ENCODE measurements at places on chromosomes 5 and 9.

- peak; percentile 48 for DNase-seq
These were observed 59.2 kb upstream of the TRAF1 start for GRCh38 chr9:120985819-120986222.

DNA sequence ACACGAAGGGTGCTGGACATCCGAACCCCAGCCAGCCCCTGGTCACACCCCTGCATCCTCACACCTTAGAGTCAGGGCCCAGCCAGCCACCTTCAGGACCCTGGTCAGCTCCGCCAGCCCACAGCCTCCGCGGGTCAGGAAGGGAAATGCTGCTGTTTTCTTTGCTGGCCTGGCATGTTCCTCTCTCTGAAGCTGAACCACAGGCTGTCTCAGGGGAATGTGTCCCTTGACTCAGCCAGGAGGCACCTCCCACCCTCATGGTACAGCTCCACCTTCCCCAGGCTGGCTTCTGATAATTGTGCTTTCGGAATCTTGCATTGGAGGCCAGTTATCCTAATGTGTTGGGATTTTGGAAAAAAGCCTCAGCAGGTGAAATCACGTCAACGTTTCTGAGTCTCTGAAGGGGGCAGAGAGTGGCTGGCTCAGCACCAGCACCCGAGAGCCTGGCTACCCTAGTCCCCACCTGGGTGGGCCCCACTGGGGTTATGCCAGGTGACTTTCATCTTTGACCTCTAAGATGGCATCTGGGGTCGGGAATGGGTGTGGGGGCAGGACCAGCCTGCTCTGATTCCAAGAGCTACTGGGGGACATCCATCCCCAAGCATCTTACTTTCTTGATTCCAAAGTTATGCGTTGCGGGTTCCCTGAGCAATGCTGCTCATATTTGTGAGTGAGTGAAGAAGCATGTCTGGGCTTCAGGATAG is 9.8 kb upstream of the OLFM1 start:
- peak; percentile 13 for DNase-seq

- DNase-seq: no peak
These were observed at the start of gene HAVCR1 for GRCh38 chr5:157059093-157059539. HAVCR1 (minus strand) TSS chr5:157059116; CDS start chr5:157057943, 1,173 bp downstream.

DNA sequence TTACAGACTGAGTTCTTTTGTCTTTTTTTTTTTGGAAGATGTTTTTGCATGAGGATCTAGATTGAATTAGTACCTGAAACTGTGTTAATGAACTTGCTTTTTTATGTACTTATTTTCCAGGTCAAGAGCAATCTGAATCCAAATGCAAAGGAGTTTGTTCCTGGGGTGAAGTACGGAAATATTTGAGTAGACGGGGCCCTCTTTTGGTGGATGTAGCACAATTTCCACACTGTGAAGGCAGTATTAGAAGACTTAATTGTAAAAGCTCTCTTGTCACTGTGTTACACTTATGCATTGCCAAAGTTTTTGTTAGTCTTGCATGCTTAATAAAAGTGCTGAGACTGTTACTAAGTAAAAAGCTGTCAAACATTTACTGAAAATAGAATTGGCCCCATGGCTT is 14.5 kb downstream of the SLC23A1 start:
- DNase-seq: no peak

DNA sequence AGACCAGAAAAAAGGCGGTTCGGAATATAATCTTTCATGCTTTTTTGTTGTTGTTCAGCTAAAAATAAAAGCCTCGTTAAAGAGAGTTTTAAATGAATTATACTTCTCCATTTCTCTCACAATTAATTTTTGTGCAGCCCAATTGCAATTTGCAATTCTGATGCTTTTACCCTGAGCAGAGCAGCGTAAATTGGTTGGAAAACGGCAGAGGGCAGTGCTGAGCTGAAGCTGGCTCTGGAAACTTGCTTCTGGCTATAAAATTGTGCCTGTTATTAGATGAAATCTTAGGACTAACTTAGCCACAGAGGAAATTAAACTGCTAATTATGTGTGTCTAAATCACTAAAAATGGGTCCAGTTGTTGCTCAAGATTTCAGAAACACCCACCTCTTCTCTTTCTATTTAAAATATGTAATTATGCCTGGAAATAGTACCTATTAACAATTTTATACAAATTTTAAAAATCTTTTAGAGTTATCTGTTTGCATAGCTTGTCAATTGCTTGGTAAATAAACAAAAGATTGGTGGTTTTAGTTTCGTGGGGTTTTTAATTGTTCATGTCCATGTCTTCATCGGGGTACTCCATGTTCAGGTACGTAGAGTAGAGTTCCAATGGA is 441.8 kb upstream of the TLE4 start:
- peak; percentile 59 for DNase-seq

DNA sequence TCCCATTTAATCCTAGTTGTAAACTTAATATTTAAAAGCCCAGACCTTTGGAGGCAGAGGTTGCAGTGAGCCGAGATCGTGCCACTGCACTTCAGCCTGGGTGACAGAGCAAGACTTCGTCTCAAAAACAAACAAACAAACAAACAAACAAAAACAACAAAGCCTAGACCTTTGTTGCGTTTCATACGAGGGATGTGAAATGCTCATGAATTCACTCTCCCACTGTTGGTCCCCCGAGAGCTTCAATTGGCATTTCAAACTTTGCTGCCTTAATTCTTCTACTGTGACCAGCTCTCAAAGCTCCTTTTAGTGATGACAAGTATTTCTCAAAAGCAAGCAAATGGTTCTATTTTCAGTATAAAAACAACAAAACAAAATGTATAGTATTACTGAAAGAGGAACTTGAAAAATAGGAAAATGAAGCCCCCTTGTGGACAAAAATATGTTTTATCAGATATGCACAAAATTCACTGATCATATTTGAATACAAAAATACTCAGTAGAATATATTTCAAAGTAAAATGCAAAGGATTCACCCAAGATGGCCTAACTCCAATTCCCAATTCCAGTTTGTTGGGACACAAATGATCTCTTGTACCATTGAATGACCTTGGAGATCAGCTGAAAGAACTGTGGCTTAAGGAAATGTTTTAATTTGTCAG is 140.4 kb downstream of the ESM1 start:
- peak; percentile 73 for DNase-seq

DNA sequence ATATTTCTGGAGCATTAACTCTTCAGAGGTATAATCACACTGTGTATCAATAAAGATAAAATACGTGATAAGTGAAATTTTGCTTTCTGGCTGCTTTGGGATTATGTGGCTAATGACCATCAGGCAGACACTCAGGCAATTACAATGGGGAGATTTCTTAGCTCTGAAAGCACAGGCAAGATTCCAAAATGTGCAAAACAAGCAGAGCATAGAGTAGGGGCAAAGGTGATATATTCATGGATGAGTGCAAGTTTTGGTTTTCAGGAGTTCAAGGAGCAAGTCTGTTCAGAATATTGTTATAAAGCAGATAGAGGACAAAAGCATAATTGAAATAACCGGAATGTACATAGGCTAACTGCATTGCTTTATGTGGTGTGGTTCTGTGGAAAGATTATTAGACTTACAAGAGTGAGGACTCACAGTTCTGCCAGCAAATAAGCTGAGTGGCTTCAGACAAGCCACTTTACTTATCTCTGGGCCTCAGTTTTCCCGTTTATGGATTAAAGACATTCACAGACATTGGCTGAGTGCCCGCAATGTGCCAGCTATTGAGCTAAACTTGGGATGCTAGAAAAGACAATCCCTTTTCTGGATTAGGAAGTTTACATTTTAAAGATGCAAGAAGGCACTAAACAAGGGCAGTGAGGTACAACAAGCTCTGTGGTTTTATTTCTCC is 945.6 kb upstream of the ARRDC3 start:
- DNase-seq: no peak

DNA sequence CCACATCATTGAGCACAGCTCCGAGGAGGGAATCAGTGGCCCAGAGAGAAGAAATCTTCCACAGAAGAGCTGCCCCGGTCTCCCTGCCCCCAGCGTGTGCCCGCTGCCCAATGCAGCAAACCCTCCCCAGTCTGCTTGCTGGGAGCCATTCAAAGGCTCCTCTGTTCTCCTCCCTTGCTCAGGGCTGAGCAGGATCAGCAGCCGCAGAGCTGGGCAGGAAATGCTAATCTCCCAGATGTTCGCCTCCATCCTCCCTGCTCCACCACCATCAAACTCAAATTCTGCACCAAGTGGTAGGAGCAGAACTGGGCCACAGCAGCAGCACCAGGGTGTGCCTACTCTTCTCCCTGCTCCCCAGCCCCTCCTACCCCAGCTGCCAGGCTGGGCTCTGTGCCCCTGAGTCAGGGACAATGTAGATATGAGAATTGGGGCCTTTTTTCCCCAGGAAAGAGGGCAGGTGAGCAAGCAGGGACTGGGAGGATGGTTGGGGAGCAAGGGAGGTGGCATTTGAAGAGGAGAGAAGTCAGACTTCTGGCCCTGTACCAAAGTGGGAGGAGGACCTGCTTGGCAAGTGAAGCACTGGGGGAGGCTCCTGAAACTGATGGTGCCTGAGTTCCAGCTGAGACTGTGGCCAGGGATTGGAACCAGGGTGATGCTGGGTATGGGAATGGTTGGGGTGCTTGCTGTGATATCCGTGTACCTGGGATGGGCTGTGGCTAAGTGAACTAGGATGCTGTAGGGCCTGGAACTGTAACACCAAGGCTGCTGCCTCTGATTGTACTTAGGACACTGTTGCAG is 1.9 kb upstream of the PCDH1 start:
- DNase-seq: no peak

DNA sequence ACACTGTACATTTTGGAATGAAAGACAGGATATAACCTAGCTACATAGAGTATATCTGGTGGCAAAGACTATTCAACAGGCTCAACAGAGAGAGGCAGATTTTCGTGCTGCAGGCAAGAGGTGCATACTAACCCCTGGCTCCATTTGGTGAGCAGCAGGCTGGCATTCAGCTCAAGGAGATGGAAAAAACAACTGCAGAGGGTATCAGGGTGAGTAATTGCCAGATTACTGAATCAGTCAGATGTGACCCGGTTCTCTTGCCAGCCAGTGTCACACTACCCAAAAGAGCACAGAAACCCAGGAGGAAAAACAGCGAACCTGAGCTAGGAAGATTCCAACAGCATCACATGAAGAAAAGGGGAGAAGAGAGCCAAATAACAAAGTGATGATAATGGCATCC is 130.4 kb upstream of the PRLR start:
- no peak for DNase-seq

GRCh38 chr5:26326153-26326759 is 712.1 kb downstream of the CDH9 start:
- DNase-seq: no peak

DNA sequence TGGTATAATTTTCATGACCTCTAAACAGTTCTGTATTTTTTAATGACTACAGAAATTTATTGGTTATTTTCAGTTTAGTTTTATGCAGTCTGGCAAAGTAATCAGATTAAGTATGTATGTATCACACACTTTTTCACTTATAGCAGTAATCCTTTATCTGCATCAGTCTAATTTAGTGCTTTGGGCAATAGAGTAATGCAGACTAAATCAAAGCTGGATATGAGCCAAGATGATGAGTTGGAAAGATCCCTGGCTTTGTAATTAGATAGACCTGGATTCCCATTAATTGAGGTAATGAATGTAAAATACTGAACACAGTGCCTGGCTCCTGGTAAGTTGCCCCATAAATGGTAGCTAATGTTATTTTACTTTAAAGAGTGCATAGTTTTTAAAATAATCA is 215.4 kb upstream of the TLX3 start:
- DNase-seq: peak; percentile 5

DNA sequence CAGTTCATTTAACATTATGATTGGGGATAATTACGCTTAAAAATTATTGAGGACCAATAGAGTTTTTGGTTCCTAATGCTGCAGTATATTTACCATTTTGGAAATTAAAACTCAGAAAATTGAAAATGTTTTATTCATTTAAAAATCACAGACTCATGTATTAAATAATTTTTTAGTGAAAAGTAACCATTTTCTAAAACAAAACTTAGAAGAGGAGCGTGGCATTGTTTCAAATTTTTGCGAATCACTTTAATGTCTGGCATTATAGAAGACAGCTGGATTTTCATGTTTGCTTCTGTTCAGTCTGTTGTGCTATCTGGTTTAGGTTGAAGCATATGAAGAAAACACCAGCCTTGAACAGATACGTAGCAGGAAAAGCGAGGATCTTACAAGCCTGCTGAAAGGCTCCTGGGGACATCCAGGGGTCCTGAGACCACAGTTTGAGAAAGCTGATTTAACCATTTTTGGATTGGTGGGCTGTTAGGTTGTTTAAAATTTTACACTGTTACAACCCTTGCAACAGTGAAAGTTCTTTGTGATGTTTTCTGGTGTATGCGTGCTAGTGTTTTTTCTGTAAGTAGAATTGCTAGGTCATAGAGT is 1.6 kb downstream of the ZFYVE16 start:
- DNase-seq: no peak

- no peak for DNase-seq
These were observed 366.8 kb downstream of the CYLC2 start for GRCh38 chr9:103361906-103362305.

GRCh38 chr5:43769571-43770355 is 166.8 kb downstream of the NNT start:
- DNase-seq: peak; percentile 87

DNA sequence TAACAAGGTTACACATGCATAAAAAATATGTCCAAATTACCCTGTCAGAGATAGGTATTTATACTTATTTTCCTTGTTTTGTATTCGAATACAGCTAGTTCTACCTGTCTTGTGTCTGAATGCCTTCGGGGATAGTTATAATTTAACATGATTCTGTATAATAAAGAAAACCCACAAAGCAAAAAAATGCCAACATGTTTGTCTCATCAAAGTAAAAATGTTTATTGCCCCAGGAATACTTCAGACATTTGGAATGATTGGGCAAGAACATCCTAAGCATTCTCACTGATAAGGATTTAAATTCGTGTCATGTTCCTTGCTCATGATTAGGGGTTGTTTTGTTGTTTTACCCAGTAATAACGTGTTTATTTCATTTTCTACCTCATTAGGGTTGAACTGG is 74.5 kb downstream of the DOCK8 start:
- DNase-seq: no peak

DNA sequence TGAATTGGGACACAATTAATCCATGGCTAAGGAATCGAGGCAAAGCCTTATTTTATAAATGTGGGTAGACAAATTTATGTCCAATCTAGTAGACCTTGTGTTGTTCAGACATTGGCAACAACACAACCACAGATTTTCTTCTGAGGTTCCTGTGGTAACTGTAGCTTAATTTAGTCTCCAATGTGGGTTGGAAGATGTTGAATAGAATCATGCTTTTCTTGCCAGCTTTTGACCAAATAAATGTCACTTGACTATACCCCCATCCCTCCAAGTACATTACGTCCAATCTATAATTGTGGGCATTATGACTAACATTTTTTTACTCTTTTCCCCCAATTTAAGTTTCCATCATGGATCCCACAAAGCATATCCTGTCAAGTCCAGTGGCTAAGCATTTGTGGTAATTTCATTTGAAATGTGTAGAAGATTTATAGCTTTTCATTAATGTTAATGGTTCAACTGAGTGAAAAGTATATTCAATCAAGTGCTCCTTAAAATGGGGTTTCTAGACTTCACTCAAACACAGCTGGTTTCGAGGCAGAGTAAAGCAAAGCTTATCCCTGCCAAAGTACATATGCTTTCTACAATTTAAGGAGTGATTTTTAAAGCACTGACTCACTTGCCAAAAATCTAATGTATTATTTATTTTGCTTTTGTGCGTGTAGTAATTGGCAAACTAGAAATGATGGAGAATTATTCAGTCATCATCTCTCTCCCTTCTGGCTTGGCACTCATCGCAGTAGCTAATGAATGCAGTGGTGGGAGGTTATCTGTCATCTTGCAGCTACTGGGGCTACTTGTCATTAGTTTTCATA is 141.8 kb downstream of the FAM174A start:
- peak; percentile 67 for DNase-seq

Data from fibroblast of skin of right quadriceps (primary cell).